ENCODE measurements at places on chromosomes 7 and 10.

DNA sequence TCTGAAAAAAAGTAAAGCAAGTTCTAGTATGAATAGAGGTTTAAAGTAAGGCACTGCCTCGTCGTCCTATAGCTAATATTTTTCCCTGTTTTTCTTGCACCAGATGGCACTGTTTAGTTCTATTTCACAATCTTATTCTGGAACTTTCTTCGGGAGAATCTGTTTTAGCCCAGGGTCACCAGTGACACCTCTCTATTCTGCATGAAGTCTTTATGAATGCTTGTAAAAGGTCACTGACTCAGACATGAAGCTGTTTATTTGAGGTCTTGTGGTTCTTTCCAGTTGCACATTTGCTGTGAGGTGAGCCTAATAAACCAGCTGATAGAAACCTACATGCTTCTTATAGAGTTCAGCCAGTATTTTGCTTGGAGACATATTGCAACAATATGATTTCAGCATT is 444.3 kb downstream of the AUTS2 start:
- no peak for DNase-seq

DNA sequence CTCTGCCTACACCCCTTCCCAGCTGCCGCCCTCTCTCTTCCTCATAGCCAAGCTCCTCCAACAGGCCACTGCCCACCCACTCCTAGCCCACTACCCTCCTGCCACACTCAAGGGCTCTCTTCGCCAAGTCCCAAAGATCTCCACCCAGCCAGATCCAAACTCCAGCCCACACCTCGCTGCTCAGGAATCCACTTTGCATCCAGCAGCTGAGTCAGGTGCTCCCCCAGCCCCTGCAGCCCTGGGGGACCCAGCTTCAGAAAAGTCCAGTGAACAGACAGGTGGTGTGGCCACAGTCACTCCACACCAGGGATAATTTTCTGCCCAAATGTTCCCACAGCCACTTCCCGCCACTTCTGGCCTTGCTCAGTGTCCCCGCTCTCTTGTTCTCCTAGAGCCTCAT is 10.9 kb downstream of the OGDHL start:
- DNase-seq, result no peak

GRCh38 chr7:129045682-129046081 is 9.2 kb downstream of the TNPO3 start:
- no peak for DNase-seq

GRCh38 chr7:29309041-29309854 is 114.7 kb downstream of the CHN2 start:
- no peak for DNase-seq

DNA sequence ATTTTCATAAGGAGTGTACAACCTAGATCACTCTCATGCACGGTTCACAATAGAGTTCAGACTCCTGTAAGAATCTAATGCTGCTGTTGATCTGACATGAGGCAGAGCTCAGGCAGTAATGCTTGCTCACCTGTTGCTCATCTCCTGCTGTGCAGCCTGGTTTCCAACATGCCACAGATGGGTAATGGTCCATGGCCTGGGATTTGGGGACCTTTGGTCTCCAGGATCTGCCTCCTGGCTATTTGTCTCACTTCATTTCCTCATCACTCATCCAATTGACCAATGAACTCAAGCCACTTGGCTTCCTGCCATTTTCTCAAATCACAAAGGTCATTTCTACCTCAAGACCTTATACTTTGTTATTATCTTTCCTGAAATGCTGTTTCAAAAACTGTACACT is 786.1 kb downstream of the ANKRD7 start:
- no peak for DNase-seq

DNA sequence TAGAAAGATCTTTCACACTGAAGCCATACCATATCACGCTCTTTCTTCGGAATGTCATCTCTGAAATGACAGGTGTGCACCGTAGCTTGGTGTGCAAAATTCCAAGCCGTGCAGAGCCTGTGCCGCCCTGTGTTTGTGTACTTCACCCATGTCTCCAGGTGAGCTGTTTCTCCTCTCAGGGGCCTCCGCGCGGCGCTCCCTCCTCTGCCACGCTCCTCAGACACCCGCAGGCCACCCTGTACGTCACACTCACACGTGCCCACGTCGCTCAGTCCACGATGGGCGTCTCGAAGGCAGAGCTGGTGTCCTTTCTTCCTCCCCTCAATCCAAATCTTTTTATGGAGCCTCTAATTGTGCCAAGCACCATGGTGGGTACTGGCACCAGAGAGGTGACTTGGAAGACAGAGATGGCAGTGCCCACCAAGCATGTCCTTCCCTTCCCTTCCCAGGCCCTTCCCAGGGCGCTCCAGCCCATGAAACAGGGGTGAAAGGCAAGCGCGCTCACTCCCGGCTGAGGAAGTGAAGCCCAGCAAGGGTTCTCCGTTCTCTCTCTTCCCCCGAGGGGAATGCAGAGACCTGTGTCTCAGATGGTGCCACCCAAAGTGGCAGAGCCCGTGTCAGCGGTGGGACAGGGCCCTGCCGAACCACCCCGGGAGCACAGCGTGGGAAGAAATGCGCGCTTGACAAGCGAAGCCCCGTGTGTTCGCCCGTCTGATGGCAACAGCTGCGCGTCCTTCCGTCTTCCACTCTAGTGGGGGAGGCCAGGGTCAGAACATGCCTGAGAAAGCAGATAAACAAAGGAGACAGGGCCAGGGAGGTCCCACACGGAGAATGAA is 292.5 kb upstream of the SHH start:
- DNase-seq, result no peak

GRCh38 chr10:84574102-84574501 is 245.7 kb downstream of the CCSER2 start:
- DNase-seq, result no peak

DNA sequence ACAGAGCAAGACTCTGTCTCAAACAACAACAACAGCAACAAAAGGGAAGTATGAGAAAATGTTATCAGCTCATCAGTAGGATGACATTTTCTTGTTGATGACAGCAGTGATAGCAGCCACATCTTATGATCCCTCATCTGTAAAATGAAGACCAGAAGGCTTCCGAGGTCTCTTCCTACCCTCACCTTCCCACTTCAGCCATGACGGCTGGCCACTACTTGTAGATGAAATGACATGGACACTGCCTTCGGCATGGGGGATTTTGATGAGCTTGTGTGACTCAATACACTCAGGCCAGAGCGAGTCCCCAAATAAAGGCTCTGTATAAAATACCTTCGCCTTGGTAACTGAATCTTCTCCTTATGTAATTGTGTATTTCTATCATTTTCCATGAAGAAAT is 6.7 kb downstream of the ECHDC3 start:
- no peak for DNase-seq

GRCh38 chr10:33616956-33617355 is 282.5 kb upstream of the NRP1 start:
- no peak for DNase-seq

DNA sequence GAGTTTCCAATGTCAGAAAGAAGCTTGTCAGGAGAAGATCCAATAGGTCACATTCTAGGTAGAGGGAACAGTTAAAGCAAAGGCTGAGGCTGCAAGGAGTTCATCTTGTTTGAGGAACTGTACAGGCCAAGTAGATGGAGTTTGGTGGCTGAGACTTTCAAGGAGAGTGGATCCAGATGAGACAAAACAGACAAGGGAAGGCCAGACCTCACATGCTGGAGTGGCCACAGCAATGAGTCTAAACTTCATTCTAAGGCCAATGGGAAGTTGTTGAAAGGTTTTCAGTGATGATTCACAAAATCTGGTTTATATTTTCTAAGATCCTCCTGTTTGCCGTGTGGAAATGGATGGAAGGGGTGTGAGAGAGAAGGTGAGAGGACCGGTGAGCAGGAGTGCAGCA is 40.0 kb downstream of the EPDR1 start:
- DNase-seq, result no peak

- no peak for DNase-seq
Measured at GRCh38 chr7:87658553-87658952, 30.4 kb downstream of the RUNDC3B start.

- DNase-seq, result no peak
Measured at GRCh38 chr10:122307669-122308416, 36.7 kb downstream of the BTBD16 start.

GRCh38 chr7:27030393-27031050 is 65.3 kb downstream of the HOXA1 start:
- no peak for DNase-seq

DNA sequence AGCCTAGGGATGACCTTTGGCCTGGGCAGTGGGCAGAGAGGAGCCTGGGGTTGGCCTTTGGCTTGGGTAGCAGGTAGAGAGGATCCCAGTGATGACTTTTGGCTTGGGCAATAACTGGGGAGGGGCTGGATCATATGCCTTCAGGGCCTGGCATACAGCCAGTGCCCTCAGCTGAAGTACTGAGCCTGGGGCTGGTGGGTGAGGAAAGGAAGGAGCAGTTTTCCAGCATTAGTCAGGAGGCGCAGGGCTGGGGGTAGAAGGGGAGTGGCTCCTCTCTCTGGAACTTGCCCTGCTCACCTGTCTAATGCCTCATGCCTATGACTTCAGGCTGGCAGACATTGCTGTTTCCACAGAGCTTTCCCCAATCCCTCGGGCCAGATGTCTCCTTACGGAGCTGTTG is 15.2 kb upstream of the COMTD1 start:
- no peak for DNase-seq

DNA sequence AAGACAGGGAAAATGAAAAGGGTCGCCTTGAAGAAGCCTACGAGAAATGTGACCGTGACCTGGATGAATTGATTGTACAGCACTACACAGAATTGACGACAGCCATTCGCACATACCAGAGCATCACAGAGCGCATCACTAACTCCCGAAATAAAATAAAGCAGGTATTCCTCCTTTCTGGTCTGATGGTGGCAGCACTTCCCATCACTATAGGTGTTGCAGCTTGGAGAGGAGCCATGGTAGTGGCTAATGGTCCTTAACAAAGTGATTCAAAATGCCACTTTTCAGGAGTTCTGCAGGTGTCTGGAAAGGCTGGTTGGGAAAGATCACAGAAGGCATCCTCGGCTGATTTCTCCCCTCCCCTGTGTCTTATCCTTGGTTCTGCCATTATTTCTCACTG is 22.1 kb downstream of the EXOC4 start:
- no peak for DNase-seq

DNA sequence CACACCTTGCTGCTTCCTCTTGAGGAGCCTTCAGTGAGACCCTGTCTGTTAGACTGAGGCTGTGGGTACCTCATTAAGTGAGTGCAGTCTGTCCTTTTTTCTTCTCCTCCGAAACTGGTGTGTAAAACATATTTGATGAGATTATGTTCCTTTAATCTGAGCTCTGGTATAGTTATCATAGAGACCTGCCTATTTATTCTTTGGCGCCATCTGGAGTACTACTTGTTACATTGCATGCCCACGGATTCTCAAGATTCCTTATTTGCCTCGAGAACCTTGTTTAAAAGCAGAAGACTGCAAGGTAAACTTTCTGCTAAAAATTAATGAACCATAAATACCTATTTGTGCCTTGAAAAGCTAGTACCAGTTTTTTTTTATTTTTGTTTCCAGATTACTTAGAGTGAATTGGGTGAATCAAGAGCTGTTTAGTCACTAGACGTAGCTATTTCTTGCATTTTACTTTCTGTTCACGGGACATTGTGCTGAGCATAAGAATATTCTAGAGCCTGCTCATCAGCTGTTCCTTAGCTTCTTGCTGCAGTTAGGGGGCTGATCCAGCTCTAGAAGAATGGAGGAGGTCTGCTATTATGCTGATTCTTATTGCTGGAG is 16.9 kb upstream of the STMP1 start:
- DNase-seq, result no peak

- no peak for DNase-seq
Measured at GRCh38 chr10:72645263-72645858, 19.5 kb upstream of the MICU1 start.

DNA sequence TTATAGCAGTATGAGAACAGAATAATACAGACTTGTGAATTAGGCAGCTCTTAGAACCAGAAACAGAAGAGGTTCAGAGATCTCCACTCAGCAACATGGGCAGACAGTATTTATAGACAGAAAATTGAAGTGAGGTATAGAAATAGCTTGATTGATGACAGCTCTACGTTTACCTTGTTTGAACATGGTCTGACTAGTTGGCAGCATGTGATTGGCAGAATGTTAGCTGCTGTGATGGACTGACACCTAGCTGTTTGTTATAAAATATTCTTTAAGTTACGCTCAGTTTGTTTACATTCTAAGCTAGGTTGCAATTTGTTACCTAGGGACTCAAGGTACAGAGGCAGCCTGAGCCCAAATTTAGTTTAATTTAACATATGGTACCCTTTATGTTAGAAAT is 73.7 kb upstream of the TMEM229A start:
- no peak for DNase-seq

Measured in stimulated activated CD8-positive, alpha-beta memory T cell treated with anti-CD3 and anti-CD28 coated beads, Interleukin-4, amount 100 ng/mL, for 1 hour (primary cell).